ENCODE measurements at places on chromosomes 6 and 20.

GRCh38 chr20:60361761-60362395, 403.7 kb downstream of the CDH26 start:
- no peak for DNase-seq

GRCh38 chr20:40628877-40629276, 60.2 kb downstream of the MAFB start:
- DNase-seq = no peak

- no peak for DNase-seq
Observed at GRCh38 chr6:38346291-38347079, 293.2 kb downstream of the BTBD9 start.

GRCh38 chr20:36472637-36473090, 68.7 kb upstream of the MYL9 start:
- DNase-seq = no peak

DNA sequence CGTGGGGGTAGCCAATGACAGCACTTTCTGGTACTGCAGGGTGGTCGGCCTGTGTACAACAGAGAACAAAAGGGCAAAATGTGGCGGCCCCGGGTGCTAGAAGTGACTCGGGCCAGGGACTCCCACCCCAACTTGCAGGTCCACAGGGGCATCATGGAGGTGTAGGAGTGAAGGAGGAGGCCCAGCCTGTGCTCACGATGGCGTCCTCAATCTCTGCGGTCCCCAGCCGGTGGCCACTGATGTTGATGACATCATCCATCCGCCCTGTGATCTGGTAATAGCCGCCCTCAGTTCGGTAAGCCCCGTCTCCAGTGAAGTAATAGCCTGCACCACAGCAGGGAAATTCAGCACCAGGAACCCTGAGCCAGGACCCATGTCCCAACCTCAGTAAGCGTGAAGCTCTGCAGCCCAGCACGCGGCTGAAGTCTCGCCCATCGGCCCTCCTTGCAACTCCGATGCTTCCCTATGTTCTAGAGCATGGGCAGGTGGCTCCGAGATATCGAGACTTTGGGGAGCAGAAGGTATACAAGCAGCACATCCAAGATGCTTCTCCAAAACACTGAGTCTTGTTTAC, 20.2 kb upstream of the APMAP start:
- no peak for DNase-seq

DNA sequence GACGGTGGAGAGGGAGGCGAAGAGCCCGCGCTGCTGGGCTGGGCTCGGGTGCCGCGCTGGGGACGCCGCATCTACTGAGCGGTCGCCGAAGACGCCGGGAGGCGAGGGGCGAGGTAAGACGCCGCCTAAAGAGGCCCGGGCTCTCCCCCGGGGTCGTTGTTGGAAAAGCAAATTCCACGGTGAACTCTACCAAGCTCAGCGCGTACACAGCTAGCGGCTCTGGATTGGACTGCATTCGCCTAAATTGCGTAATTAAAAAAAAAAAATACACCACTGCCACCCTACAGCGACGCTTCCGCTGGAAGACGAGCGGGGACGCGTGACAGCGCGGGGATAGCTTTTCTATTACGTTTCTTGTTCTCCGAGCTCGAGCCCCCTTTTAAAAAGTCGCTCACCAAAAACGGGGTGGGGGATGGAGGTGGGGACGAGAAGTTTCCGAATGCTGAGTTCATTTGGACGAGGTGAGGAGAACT, 92.0 kb upstream of the PRDM1 start:
- no peak for DNase-seq

DNA sequence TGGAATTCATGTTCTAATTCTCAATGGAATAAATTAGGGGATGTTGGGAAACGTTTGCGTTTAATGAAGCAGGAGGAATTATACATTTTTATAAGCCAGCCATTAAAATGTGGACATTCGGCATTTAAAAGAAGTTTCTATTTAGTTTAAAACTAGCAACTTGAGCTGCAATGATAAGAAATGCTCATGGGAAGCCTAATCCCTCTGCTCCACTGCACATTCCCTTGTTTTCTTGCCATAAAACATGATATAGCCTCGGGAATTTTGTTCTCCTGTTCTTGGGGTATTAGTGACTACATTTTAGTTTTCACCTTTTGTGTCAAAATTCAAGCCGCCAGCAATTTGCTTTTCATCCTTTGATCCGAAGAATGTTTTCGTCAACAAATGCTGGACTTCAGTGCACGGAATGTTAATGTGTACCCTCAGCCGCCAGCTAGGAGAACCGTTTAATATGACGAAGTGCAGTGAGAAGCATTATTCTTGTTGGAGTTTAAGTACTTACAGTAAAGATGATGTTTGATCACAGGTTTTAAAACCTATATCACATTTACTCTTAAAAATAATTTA, 137.9 kb downstream of the HIVEP1 start:
- no peak for DNase-seq

GRCh38 chr6:45843848-45844521, 171.7 kb downstream of the CLIC5 start:
- no peak for DNase-seq

DNA sequence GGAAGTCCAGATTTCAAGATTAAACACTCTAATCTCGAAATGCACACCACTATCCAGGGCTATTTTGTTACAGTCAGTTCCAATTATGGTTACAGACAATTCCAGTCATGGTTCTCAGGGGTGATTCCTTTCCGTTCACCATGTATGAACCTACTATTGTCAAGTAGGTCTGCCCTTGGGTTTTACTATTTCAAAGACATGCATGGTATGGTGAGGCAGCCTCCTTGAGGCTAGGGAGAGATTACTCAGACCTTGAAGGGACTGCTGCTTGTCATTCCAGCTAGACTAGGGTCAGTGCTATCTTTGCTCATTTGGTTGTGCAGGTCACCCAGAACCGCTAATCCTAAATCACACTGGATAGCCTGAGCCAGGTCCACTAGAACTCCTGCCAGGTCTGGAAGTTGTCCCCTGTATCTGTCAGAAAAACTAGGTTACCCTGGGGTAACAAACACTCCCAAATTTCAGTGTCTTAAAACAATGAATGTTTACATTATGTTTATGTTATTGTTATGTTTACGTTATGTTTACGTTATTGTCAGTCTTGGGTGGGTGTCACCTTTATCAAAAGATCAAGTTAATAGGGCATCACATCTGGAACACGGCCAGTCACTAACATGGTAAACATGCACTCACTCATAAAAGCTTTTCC, 41.1 kb upstream of the E2F3 start:
- no peak for DNase-seq

DNA sequence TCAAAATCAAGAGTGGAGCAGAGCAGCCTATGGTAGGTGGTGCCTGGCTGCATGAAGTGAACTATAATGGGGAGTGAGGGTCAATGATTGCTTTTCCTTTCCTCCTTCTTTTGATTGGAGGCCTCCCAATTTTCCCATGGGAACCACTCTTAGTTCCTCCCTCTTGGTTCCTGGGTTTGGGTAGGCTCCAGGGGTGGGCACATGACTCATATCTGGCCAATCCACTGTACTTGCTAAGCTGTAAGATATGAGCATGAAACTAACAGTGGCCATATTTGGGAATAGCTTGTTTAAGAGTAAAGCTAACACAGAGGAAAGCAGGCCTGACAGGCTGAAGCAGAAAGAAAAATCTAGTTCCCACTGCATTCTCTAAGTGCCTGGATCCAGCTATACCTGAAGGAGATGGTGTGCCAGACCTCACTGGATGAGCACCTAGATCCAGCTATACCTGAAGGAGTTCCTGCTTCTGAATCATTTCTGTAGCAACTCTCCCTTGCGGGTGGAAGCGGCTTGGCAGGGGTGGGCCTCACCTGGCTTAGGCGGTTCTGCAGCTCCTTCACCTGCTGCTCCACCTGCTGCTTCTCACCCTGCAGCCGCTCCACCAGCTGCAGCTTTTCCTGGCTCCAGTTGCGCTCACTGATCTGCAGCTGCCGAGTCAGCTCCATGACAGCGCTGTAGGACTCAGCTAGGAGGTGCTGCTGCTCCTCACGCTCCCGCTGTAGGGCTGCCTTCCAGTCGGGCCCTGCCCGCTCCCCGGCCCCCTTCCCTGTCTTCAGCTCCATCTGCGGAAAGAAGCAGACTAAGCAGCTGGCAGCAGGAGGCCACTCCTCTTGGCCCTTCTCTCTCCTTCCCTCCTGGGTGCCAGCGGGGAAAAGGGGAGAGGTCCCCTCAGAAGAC, 29.0 kb upstream of the DSN1 start:
- DNase-seq = no peak

GRCh38 chr20:21388566-21388965, 8.8 kb downstream of the NKX2-4 start:
- peak; percentile 50 for DNase-seq

GRCh38 chr6:43355862-43356590, 13.4 kb downstream of the ZNF318 start:
- no peak for DNase-seq

GRCh38 chr20:16955971-16956370, 207.8 kb downstream of the OTOR start:
- DNase-seq = no peak

DNA sequence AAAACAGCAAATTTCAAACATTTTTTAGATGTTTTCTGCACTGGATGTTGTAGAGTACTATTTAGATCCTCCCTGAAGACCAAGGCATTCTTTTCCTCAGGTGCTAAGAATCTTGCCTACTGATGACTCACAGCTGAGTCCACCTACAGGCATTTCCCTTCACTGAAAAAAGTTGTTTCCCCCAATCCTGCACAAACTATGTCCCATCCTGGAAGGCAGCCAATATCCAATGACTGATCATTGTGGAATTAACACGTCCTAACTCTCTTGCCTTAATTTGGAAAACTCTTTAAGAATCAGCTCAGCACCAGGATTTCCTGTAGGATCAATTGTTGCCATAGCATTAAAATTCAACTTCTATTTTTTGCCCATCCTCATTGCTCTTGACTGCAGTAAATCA, 268.4 kb upstream of the IRAK1BP1 start:
- DNase-seq = no peak

- DNase-seq = no peak
Observed at GRCh38 chr6:70538376-70538775, 28.4 kb upstream of the SDHAF4 start.

DNA sequence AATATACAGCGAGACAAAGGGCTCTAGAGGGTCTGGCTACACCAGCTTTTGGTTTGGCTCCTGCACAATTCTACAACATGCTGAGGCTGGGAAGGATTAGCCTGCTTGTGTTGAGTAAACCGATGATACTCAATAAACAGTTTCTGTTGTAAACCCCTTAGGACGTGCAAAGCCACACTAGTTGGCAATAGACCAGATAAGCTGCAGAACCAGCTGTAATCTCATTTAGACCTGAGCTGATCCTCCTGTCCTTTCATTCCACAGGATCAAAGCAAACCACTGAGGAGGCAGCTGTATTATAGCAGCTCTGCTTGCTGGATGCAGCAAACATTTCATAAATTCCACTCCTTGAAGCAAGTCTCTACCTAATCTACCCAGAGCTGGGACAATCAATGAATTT, 79.7 kb downstream of the MMS22L start:
- DNase-seq = no peak

DNA sequence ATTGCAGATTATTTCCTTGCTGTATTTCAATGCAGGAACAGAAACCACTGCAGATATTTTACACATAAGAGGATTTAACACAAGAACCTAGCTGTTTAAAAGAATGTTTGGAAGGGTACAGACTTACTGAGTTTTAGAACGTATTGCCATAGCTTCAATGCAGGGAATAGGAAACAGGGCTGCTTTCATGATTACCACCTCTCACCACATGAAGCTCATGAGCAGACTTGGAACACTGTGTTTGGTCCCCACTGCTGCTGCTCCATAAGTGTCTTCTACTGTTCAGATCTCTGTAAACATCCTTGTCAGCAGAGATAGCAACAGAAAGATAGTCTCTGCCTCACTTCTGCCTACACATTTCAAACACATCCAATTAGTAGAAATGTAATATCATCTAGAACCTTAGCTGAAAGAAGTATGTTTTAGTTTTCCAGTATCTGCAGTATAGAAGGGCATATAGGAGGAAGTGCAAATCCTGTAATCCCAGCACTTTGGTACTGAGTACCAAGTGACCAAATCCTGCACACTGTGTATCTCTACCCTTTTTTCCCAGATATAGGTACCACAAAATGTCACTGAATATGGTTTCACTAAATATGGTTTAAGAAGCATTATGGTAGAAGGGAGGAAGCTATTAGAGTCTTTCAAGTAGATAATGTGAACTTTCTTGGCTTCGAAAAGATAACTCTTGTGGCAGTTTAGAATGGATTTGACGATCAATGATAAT, 51.9 kb downstream of the STXBP5 start:
- DNase-seq = no peak

DNA sequence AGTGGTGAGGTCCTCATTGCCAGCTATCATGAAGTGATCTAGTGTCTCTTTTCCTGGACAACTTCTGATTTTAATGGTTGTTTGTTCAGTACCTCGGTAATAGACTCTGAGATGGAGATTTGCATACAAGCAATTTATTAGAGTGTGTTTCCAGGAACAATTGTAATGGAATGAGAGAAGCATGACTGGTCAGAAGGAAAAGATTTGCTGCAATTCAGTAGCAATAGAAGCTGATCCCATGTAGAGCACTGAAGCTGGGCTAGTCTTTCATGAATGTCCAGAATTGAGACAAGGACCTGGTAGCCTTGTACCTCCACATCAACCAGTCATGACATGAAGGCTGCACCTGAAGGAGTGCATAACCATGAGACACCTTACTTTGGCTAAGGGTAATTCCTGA, 526.5 kb downstream of the NKAIN2 start:
- no peak for DNase-seq

- DNase-seq = no peak
Observed at GRCh38 chr6:17280138-17280537, 1.0 kb upstream of the RBM24 start.

GRCh38 chr6:135820340-135820739, 31.2 kb upstream of the PDE7B start:
- DNase-seq = no peak

GRCh38 chr6:96649926-96650325, 87.0 kb downstream of the FHL5 start:
- DNase-seq = no peak

DNA sequence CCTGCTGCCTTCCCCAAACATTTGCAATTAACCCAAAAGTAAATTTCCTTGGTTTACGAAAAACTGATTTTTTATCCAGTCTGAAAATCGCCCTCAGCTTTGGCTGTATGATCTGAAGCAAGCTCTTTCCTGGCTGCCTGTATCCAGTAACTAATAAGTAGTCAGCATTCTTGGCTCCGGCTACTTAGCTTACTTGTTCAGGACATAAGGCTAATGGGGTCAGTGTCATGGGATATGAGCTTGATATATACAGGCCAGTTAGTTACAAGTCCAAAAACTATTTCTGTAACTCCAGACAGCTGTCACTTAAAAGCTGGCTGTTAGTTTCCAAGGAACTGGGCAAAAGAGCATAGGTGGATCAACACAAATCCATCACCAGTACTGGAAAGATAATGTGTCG, 56.2 kb downstream of the KHDC1L start:
- DNase-seq = no peak

- DNase-seq = no peak
Observed at GRCh38 chr6:159681191-159681880, 11.7 kb downstream of the SOD2 start.

GRCh38 chr6:21946298-21946783, 350.5 kb downstream of the PRL start:
- DNase-seq = no peak
